Cerebellum (tissue), 4 donors: ENCODE measurements at places on chromosomes 7 and 10. TPM values are rescaled to one million over a fixed set of nuclear protein-coding genes. Genes with fewer than 3 reads are reported as not detected.

HTRA1 gene
- total RNA-seq = 18.8 TPM

FAM131B gene
- 42.6 TPM for total RNA-seq

LRRC18 gene
- not detected for total RNA-seq

GRCh38 chr7:2260820-2261219, 18.8 kb downstream of the NUDT1 start:
- peak; percentile 70 for DNase-seq

CDH23 gene
- total RNA-seq = 4.5 TPM

DNA sequence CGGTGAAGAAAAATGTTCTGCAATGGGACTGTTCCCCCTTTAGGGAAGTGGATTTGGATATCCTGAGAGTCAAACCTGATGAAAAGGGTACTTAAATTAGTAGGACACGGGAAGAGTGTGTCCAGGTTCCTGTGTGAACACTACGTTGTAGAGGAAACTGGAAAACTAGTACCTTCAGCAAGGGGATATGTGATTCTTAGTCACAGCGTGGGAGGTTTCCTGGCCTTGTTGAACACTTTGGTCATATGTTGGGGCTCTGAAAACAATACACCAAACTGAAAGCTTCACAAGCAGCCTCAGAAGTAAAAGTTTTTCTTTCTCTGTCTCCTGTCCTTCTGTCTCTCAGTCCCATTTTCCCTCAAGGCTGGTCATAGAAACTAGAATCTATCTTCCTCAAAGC, 306.9 kb upstream of the GLI3 start:
- no peak for DNase-seq

ADAP1 gene
- 16.2 TPM for total RNA-seq

GRCh38 chr7:240887-241421, 48.6 kb downstream of the FAM20C start:
- no peak for DNase-seq

DNA sequence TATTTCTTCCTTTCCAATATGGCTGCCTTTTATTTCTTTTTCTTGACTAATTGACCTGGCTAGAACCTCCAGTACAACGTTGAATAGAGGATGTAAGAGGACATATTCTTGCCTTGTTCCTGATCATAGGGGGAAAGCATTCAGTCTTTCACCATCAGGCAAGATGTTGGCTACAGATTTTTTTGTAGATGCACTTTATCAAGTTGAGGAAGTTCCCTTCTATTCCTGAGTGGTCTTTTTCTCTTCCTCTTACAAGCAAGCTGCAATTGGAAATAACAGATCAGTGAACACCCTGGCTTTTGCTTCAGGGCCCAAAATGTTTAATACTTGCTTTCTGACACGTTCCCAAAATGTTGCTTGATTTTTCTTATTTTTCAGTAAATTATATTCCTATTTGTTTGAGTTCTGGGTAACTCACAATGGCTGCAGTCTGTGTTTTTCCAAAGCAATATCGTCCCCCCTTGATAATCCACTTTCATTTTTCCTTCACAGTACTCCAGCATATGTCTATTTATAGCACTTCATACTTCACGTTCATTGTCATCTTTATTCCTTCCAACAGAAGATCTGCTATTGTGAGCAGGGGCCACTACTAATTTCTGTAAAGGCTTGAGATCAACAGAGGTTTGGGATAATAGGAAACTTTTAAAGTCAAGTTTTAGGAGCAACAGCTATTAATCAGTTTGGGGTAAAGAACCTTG, 11.7 kb downstream of the CPEB3 start:
- DNase-seq = no peak

EPDR1 gene
- total RNA-seq = 21.2 TPM

PLAC9 gene
- total RNA-seq = 6.3 TPM

CALD1 gene
- 41.8 TPM for total RNA-seq
